GM19239 (cell line): ENCODE measurements at places on chromosomes 11 and 22.
A peak's percentile ranks its signal among the peaks of the same experiment; 100 is the strongest.

DNA sequence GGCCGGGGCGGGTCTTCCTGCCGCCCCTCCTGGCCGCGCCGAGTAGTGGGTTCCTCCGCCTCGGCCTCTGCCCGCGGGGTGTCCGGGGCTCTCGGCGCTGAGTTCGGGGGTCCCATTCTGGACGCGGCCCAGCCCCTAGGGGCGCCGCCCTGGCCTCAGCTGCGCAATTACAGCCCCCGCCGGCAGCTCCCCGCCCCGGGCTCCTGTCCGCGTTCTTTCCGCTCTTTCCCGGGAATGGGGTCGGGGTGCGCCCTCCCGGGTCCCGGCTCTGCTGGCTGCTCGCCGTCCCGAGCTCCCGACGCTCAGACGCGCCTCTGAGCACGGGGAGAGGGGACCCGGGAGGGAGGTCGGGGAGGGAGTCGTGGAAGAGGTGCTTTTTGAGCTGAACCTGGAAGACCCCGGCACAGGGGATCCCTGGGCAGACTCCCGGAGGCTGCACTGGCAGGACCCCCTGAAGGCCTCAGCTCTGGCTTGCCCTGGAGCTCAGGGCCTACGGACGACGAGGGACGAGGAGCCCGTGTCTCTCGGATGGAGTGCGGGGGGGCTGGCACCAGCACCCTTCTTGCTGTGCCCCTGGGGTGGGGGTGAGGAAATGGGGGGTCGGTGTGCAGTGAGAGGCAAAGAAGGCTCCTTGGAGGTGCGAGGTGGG lies 558 bp downstream of the TSPAN4 start:
- DNase-seq: no peak

DNA sequence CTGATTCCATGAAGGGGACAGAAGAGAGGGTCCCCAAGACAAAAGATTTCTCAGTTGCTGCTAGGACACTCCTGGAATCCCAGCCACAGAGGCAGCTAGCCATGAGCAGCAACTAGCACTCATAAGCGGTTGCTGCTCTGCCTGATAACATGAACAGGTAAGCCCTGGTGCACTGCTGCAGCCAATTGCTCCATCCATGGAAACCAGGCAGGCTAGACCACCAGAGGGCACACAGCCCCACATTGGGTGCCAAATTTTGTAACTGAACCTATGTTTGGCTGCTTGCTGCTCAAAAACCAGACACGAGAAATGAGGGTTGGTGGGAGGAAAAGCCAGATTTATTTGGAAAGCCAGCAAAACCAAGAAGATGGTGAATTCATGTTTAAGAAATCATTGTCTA lies 21.9 kb upstream of the QSER1 start:
- DNase-seq: no peak

DNA sequence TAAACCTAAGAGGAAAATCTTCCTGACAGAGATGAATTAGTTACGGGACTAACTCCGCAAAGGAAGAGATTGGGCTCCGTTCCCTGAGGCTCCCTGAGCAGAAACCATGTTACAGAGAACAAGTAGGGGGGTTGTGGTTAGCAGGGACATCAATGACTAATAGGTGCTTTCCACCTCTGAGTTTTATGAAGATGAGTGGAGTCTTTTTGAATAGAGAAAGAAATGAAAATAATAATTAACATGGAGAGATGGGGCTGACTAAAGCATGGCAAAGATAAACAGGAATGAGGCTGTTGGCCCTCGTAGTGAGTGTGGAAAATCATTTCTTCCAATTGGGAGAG lies 47.5 kb upstream of the PICALM start:
- DNase-seq: peak; percentile 60

DNA sequence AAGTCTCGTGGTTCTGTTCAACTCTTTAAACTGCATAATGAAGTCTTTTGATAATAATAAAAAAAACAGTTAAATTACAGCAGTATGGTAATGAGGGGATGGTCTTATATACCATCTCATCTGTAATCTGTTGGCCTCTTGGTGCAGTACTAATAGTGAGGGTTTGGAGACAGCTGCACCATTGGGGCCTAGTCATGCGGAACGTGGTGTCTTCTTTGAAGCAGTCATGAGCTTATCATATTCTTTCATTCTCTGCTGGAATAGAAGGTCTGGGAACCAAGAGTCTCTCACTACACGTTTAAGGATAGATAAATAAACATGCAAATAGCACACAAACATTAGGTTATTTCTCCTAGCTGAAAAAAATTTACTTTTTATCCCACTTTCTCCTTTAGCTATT lies 40.9 kb upstream of the OR9Q1 start:
- DNase-seq: no peak

DNA sequence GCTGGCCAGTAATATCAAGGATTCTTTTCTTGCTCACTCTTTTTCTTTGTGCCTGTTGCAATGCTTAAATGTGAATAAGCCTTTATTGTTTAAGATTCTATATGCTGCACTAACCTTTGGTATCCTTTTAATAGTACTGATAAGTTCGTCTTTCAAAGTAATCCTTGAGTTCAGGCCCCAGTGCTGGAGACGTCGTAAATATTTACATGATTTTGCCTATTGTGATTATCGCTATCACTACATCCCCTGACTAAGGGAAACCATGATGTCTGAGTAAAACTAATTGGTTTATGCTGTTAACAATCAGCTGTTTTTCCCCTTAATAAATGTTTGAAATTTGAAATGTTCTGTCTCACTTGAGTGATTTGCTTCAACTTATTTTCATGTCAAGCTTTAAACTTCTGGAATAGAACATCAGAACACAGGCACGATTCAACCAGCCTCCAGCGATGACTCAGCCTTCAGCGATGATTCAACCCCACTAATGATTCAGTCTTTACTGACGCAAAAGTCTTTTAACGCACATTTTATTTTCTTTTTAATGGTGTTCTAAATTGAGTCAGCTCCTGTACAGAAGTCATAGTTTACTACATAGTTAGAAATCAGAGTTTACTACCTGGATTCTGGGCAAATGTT lies 3.9 kb downstream of the HTATIP2 start:
- no peak for DNase-seq

DNA sequence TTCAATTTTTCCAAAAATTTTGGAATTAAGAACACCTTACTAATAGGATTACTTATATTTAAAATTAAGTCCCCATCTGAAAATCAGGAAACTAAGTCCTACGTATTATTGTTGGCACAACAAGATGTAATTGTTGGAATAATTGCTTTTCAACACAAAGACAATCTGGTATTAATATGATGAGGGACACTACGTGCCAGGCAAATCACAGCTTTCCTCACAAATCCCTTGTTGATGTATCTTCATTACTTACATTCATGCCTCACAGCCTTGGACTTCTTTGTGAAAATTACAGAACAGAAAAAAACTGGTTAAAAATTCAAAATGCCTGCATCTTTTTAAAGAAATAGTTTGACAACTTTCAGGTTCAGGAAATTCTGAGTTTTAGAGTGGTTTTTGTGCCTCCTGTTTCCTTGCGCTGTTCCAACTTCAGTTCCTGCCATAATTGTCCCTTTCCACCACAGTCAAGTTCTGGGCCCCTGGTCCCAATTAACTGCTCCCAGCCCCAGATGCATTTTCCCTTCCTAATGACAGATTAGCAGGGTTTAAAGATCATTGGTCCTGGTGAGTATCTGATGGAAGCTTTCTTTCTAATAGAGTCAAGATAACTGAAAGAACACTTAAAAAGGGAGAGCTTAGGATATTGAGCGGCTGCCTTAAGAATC lies 23.3 kb upstream of the CCDC34 start:
- no peak for DNase-seq
